ENCODE measurements at places on chromosomes 5 and 9.

DNA sequence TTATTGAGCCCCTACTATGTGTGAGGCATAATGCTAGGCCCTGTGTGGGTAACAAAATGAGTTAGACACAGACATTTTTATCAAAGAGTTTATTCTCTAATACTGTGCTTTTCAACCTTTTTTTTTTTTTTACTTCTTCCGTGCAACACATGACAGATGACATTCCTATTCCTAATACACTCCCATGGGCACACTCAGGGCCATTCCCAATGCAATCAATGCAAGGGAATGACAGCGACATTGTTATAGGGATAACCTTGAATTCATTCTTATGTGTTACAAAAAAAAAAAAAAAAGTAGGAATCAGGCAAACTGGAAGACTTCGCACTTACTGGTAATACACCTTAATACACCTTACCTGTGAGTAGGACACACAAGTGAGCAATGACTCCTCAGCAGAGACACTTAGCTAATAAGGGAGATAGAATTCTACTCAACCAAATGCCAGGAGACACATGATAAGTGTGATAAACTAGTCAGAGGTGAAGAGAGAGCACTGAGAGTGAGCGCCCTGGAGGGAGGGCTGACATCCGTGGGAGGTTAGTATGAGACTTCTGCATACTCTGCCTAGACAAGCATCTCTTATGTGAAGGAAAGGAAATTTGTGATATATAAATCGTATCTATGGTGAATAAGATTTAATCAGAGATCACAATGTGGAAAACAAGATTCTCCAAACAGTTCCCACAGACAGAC lies 21.0 kb upstream of the ARSB start:
- no peak for DNase-seq

DNA sequence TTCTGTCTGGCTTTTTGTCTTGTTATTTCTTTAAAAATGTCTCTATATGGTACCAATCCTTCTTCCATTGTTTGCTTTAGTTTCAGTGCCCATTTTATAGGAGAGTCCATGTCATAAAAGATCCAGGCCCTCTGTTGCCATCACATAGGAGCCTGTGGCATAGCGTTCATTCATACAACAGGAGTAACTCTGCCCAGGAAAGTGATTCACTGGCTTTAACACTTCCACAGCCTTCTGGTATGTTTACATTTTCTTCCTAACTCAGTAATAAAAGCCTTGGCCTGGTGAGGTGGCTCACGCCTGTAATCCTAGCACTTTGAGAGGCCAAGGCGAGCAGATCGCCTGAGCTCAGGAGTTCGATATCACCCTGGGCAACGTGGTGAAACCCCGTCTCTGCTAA lies 519.3 kb upstream of the PTGER4 start:
- no peak for DNase-seq

DNA sequence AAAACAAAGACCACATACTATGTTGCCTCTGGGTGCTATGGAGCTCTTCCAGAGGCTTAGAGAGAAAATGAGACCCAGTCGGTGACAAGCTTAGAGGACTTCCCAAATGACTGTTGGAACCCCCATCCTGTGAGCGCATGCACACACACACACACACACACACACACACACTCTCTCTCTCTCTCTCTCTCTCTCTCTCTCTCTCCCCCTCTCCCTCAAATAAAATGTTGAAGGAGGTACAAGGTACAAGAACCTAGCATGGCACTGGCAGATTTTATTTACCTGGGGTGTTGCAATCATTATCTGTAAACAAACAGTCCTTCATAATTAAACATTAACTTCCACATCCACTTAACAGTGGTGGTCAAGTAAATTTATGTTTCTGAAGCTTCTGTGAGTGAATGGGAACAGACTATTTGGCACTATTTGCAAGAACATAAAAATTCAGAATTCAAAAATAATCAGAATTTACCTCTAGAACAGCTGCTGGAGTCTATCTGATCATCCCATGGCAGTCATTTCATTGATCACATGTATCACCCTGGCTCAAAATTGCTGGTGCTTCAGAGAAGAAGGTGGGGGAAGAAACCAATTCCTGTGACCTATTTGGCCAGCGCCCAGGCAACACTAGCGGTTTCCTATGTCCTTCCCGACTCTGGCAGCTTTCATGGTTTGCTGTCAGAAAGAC lies 24.9 kb downstream of the TRPM3 start:
- DNase-seq: no peak

DNA sequence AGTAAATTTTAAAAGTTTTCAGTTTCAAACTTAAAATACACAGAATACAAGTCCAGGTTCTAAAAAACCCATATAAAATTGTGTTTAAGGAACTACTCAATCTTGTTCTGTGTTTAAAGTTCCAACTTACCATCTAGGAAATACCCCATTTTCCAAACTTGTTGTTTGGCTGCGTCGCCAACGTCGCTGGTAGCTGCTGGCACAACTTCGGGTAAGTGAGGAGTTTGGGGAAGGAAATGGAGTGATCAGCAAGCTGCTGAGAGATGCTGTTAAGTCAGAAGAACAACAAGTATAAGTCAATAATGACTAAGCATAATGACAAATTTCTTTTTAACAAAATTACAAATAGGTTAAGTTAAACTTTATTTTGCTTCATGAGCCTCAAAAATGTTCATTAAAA lies 71.3 kb upstream of the RAPGEF6 start:
- no peak for DNase-seq

- no peak for DNase-seq
Observed at GRCh38 chr5:96584712-96585111, 77.5 kb upstream of the CAST start.

- DNase-seq: peak; percentile 43
Observed at GRCh38 chr9:95481000-95481399, 35.8 kb downstream of the PTCH1 start.

GRCh38 chr9:109295221-109296130 lies 25.4 kb downstream of the EPB41L4B start:
- DNase-seq: no peak

DNA sequence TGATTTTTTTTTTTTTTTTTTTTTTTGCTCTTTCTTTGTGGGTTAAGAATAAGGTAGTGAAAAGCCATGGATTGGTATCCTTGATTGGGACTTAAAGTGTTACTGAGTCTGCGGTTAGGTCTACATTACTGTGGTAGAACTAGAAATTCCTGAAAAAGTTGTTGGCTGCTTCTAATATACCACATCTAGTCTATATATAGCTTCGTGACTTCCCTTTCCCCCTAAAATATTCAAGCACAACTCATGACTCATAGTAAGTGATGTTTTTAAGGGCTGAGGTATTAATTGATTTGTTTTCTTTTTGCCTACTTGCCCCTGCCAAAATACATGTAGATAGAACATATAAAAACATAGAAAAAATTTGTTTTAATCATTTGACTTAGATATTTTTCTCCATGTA lies 247.6 kb downstream of the TMEM232 start:
- DNase-seq: peak; percentile 98

- DNase-seq: peak; percentile 69
Observed at GRCh38 chr9:88781628-88782391, 209.5 kb upstream of the S1PR3 start.
